CD4-positive, CD25-positive, alpha-beta regulatory T cell (primary cell): ENCODE measurements at places on chromosomes 11 and 22. TPM values are rescaled to one million over a fixed set of nuclear protein-coding genes. Genes with fewer than 3 reads are reported as not detected.

Gene MS4A6A
- 1.3 TPM for total RNA-seq

Gene OR5P2
- total RNA-seq: not detected

Gene NLRP14
- not detected for total RNA-seq

DNA sequence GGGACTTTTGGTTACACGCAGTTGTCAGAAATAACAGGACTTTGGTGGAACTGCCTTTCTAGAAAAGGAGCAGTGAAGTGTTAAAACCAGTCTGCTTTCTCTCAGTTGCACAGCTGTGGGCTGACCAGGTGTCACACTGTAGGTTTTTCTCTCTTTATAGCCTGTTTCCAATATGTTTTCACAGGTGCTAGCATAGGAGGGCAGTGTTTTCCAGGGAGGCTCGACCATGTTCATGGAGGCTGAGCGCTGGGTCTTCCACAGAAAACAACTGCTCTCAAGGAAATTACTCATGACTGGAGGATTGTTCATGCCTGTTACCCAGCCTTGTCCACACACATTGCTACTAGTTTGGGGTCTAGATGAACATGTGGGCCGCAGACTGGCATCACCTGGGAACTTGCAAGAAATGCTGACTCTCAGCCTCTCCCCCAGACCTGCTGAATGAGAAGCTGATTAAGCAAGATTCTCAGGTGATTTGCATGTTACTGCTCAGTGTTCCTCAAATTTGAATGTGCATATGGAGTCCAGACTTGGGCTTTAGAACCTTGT lies 157.7 kb downstream of the MAML2 start:
- no peaks in the 10 kb centered on the region for H3K36me3 ChIP-seq
- H3K27me3 ChIP-seq: no peaks in the 10 kb centered on the region
- H3K27ac ChIP-seq: no peak overlapping the region
- no peak for DNase-seq
- H3K4me3 ChIP-seq: no peak overlapping the region

- H3K27ac ChIP-seq: no peak overlapping the region
- no peaks in the 10 kb centered on the region for H3K36me3 ChIP-seq
- peaks cover 16% of the 10 kb centered on the region for H3K27me3 ChIP-seq
- H3K4me3 ChIP-seq: no peak overlapping the region
- no peaks in the 10 kb centered on the region for H3K4me1 ChIP-seq
- no peak for DNase-seq
Observed at GRCh38 chr11:35483131-35483820, 42.1 kb downstream of the PAMR1 start.

DNA sequence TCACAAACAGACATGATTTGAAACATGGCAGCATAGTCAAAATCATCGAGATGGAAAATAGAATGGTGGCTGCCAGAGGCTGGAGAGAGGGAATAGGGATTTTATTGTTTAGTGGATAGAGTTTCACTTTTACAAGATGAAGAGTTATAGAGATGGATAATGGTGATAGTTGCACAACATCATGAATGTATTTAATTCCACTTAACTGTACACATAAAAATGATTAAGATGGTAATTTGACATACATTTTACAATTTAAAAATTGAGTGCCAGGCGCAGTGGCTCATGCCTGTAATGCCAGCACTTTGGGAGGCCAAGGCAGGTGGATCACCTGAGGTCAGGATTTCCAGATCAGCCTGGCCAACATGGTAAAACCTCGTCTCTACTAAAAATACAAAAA lies 21.2 kb downstream of the TTC28 start:
- peaks cover 24% of the 10 kb centered on the region for H3K27me3 ChIP-seq
- H3K4me1 ChIP-seq: no peaks in the 10 kb centered on the region
- H3K4me3 ChIP-seq: no peak overlapping the region
- H3K27ac ChIP-seq: no peak overlapping the region
- H3K36me3 ChIP-seq: no peaks in the 10 kb centered on the region
- DNase-seq: no peak

GRCh38 chr22:17536269-17536668 lies 27.0 kb upstream of the SLC25A18 start:
- no peak for DNase-seq
- H3K4me1 ChIP-seq: no peaks in the 10 kb centered on the region
- H3K27me3 ChIP-seq: no peaks in the 10 kb centered on the region

DNA sequence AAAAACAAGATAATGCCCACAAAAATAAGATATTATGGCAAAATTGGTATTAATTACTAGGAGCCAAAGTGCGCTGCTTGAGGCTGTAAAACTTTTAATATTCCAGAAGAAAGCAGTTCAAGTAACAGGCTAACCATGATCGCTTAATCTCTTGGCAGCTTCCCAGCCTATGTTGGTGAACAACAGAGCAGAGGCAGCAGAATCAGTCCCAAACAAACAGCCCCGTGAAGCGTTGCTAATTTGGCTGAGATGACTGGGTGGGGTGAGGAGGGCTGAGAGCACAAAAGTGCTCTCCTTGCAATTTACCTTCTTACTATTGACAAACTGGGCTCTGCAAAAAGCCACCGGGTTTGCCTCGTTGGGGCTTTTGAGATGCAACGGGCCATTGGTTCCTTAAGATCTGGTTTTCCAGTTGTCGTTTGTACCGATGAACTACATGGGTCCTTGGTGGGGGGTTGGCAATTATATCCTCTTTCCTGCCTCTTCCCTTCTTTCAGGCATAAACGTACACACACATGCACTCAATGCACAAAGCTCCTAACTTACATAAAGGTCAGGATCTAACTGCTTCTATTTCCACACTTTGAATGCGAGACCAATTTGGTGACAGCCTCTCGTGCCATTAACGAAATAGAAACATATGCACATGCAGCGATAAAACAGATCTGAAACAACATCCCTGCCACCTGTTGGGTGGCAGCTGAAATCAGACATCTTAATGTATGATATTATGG lies 407.6 kb upstream of the CADM1 start:
- no peaks in the 10 kb centered on the region for H3K27me3 ChIP-seq
- no peak overlapping the region for H3K27ac ChIP-seq
- H3K36me3 ChIP-seq: no peaks in the 10 kb centered on the region
- no peak overlapping the region for H3K4me3 ChIP-seq
- no peak for DNase-seq
- no peaks in the 10 kb centered on the region for H3K4me1 ChIP-seq

DNA sequence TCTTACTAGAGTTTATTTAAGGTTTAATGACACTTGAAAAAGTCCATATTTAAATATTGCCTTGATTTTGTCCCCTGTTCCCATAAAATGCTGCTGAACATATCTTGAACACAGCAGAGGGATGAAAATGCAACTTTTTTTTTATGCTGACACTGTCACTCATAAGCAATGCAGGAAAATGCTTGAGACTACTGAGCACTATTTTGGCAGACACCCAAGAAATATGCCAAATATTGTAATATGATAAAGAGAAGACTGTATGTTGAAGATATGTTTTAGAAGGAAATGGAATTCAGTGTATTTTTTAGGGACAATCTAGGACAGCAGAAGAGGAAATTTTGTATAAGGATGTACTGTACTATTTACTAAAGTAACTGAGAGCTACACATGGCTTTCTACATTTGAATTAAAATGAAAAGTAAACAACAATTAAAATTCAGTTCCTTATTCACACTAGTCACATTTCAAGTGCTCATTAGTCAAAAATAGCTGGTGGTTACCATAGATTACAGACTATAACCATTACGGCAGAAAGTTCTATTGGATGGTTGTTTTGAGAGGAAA lies 58.6 kb downstream of the LRRC4C start:
- H3K27me3 ChIP-seq: no peaks in the 10 kb centered on the region
- H3K4me3 ChIP-seq: no peak overlapping the region
- no peaks in the 10 kb centered on the region for H3K36me3 ChIP-seq

DNA sequence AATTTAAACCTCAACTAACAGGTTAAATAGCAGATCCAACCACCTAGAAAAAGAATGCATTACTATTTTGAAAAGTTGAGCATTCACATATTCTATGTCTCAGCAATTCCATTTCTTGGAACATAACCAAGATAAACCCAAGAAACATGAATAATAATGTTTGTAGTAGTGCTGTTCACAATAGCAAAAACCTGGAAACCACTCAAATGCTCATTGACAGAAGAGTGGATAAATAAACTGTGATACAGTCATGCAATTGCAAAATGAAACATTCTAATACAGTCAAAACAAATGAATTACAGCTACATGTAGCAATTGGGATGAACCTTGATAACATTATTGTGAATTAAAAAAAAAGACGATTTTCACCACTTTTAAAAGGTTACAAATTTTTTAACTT lies 162.8 kb upstream of the TMEM45B start:
- DNase-seq: no peak
- no peak overlapping the region for H3K27ac ChIP-seq
- H3K4me3 ChIP-seq: no peak overlapping the region
- H3K27me3 ChIP-seq: no peaks in the 10 kb centered on the region
- H3K4me1 ChIP-seq: no peaks in the 10 kb centered on the region
- no peaks in the 10 kb centered on the region for H3K36me3 ChIP-seq

GRCh38 chr22:37545703-37546436 lies 14.4 kb upstream of the CDC42EP1 start:
- H3K27ac ChIP-seq: no peak overlapping the region
- H3K4me1 ChIP-seq: peaks cover 18% of the 10 kb centered on the region
- no peak for DNase-seq
- no peaks in the 10 kb centered on the region for H3K36me3 ChIP-seq
- no peak overlapping the region for H3K4me3 ChIP-seq
- no peaks in the 10 kb centered on the region for H3K27me3 ChIP-seq

DNA sequence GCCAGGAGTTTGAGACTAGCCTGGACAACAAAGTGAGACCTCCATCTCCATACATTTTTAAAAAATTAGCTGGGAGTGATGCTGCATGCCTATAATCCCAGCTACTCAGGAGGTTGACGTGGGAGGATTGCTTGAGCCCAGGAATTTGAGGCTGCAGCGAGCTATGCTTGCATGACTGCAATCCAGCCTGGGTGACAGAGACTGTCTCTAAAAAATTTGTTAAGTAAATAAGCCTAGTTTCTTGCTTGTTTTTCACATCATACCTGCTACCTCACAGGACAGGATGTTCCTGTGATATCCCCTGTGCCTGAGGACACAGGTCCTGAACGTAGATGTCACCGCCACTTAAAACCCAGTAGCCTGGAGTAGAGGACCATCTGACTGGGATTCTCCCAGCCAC lies 348.6 kb downstream of the MN1 start:
- no peaks in the 10 kb centered on the region for H3K27me3 ChIP-seq
- no peak for DNase-seq
- no peak overlapping the region for H3K4me3 ChIP-seq
- H3K4me1 ChIP-seq: no peaks in the 10 kb centered on the region

- no peak for DNase-seq
- H3K4me3 ChIP-seq: no peak overlapping the region
- H3K27ac ChIP-seq: no peak overlapping the region
- no peaks in the 10 kb centered on the region for H3K4me1 ChIP-seq
- H3K27me3 ChIP-seq: peaks cover 3% of the 10 kb centered on the region
Observed at GRCh38 chr11:111347723-111348115, 31.4 kb downstream of the POU2AF1 start.
